ENCODE measurements at places on chromosomes 6 and 20.

GRCh38 chr20:40686434-40686882 is 2.6 kb downstream of the MAFB start:
- DNase-seq: no peak

GRCh38 chr6:14638906-14639761 is 521.6 kb downstream of the CD83 start:
- DNase-seq: no peak

DNA sequence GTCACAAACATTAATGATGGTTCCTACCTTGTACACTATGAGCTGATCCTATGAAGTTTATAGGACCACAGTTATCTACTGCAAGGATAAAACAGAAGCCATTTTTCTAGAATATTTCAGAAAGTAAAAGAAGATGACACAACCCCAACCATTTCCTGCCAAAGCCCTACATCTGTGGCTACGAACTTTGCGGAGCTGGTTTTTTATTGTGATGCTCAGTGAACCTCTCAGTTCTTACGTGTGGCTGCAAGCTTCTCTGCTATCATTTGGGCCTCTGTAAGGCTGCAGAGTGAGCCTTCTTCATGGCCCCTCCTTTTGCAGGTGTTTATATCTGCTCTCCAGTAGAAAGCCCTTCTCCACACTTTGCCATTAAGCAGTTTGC is 17.8 kb upstream of the TAGAP start:
- no peak for DNase-seq

DNA sequence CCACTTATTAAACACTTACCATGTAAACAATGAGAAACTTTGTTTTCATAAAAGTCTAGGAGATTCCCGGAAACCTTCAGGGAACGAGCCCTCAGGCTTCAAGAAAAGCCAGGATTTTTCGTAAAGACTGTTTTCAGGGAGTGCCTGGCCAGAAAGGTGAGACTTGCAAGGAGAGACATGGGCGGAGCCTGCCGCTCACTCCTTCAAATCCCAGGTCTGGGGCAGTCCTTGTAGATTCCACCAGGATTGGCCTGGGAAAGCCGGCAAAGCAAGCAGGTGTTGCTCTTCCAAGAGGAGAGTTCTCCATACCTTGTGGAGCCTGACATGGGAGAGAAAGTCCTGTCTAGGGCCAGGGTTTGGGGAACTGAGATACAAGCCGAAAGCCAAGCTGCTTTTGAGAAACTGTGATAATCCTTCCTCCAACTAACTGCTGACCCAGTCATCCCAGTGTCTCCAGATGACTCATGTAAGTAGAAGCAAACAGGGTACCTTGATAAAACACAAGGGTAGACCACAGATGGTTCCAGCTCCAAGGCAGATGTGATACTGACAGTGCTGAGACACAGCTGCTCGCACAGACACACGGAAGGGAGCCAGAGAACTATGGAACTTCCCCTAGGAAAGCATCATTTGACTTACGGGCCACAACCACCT is 69.4 kb upstream of the NAA20 start:
- DNase-seq: no peak

- no peak for DNase-seq
Measured at GRCh38 chr20:62816031-62816883, 593 bp upstream of the COL9A3 start.

- DNase-seq: no peak
Measured at GRCh38 chr6:131736003-131736596, 25.3 kb upstream of the CTAGE9 start.

DNA sequence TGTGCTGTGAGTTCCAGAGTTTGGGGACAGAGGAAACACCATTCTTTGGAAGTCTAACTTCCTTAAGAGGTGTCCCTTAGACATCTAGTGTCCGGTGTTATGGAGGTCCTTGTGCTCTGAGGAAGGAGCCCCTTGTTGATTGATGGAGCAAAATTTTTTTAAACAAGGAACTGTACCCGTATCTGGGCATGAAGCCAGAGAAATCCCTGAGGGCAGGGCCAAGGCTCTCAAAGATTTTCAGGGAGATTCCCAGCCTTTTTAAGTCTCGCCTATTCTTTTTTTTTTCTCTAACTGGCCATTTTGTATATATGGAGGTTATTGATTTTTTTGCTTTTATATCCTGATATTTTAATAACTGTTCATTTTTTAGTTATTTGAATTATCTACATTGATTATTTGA is 45.9 kb downstream of the TRIM38 start:
- no peak for DNase-seq

DNA sequence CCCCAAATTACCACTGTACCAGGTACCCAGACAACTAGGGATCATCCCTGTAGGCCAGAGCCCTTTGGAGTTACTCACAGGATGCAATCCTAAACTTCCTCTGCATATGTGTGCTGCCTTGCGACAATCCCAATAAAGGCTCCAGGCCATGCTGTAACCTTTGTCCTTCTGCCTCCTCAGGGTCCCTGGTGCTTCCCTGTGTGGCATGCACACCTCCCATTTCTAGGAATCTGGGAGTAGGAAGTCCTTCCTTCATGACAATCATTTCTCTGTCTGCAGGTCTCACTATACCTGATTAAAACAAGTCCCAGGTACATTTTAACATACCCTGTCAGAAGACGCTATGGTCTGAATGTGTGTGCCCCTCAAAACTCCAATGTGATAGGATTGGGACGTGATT is 37.0 kb upstream of the MCUR1 start:
- no peak for DNase-seq

- DNase-seq: no peak
Measured at GRCh38 chr6:138815221-138815620, 19.3 kb downstream of the ECT2L start.

DNA sequence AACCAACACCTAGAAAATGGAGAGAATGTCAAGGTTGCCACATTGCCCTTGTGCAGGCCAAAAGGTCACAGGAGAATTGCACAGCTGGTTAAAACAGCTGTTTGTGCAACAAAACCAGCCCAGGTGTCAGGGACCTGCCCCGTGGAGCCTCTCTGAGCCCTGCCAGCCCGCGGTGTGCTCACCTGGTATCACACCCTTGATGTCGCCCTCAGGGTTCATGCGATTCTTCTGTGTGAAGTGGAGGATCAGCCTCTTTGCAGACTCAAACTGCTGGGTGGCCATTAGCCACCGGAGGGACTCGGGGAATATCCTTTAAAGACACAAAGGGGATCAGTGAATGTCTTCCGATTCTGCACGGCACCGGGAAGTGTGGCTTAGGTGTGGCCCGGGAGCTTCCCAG is 39.2 kb downstream of the PSMG4 start:
- DNase-seq: no peak

DNA sequence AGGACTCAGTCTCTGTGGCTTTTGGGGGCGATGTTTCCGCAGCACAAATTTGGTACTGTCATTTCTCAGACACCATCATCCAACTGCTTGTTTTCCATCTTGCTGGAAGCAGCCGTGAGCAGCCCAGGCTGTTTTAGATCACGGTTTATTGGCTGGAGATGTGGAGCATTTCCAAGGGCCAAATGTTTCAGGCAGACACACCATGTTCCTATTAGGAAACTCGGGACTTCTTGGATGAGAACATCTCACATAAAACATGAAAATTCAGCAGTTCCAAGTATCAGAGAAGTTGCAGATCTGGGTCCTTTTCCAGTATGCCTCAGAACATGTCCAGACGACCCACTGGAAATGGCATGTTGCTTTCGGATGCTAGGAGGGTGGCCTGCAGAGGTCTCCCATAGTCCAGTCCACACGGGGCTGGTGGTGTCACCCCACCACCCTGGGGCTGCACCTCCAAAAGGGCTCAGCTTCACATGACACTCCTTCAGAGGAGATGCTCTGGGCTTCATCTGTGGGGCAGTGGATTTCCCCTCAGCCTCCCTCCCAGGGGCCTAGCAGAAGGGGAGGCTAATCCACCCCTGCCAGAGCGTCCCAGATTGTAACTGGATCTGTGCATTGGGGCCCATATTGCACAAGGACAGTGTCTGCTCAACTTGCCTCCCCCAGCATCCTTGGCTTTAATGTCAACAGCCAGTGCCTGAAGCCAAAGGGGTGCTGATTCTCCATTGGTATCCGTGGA is 176.3 kb downstream of the SCP2D1 start:
- no peak for DNase-seq

GRCh38 chr6:35014786-35015185 is 125.7 kb downstream of the ANKS1A start:
- no peak for DNase-seq

GRCh38 chr6:169779092-169779815 is 27.8 kb downstream of the ERMARD start:
- DNase-seq: no peak

- DNase-seq: peak; percentile 60
Measured at GRCh38 chr20:38173237-38174156, 8.4 kb upstream of the TGM2 start.

GRCh38 chr20:1165521-1165920 is 19.3 kb downstream of the TMEM74B start:
- DNase-seq: no peak

DNA sequence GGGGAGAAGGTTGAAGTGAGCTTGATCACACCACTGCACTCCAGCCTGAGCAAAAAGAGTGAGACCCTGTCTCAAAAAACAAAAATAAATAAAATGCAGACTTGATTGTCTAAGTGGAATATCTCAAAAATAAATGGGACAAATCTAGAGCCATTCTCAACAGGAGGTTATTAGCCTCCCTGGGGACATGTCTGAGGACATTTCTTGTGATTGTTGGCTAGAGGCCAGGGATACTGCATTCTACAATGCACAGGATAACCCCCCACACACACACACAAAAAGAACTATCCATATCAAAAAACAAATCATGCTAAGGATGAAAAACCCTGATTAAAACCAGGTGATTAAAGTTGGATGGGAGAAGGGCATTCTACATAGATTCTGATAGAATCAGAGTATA is 37.5 kb downstream of the FAM217A start:
- no peak for DNase-seq

DNA sequence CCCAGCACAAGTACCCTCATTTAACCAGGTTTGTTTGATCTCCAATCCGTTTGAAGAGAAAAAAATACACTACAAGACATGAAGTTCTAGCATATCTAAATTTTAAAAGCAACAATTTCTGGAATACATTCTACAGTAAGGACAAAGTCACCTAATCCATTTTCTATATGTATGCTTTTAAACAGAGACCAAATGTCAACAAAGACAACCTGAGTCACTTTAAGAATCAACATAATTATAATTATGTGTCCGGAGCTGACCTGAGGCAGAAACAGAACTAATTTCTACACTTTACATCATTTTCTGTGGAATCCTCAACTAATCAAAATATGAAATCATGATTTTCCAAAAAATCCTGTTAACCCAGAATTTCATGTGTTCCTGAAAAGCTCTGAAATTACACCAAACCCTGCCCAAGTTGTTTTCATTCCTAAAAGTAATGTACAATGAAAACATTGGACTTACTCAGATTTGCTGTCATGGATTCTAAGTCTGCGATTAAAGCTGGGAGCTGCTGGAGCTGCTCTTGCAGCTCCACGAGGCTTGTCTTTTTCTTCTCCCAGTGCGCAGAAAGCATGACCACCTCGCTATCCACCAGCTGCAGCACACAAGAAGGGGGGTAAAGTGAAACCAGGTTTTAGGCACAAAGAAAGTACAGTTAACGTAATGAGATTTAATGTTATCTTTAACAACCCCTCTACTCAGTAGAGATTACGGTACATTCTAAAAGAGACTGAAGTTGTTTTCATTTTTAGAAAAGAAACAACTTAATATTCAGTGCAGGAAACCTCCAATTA is 35.8 kb downstream of the DTNBP1 start:
- no peak for DNase-seq

DNA sequence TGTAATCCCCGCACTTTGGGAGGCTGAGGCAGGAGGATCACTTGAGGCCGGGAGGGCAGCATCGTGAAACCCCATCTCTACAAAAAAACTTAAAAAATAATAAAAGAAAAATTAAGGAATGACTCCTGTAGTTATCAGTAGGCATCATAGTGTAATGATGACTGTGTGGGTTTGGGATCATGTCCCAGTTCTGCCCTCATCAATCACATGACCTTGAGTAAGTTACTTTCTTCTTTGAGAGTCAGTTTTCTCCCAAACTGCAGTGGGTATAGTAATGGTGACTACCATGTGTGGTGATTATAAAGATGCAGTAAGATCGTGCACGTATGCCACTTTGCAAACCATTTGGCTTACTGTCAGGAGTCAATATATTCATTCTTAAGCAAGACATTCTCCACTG is 89.2 kb downstream of the TXNDC5 start:
- no peak for DNase-seq

All from amniotic stem cell (primary cell).